ENCODE measurements at places on chromosomes 2 and 18.

DNA sequence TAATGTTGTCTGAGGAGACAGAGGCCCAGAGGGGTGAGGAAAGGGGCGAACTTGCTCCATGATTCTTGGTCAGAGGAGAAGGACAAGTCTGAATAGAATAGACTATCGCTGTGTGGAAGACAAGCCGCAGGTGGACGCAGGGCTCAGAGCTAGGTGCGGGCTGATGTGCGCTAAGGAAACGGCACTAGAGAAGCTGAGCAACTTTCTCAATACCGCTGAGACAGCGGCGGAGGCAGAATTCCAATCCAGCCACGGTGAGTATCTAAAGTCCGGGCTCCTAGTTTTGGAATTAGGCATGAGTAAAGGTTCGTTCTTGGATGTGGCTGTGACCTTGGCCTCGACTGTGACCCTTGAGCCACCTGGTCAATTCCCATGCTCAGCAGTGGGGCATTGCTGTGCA, 47.8 kb downstream of the CAPN13 start:
- no peak for DNase-seq

DNA sequence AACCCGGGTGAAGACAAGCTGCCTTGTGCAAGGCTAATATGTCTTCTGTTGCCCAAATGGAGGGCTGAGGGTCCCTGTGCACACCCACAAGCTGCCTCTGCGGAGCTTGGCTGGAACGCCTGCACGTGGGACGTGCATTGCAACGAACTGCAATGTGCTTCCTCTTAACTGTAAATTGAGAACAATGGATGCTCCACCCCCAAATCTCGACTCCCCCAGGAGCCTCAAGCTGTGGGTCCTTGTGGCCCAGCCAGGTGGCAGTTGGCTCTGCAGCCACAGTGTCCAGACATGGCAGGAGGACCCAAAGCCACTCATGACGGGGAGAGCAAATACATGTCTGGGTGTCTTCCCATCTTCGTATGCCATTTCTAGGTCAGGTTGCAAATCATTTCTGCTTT, 90.1 kb downstream of the TWIST2 start:
- no peak for DNase-seq

DNA sequence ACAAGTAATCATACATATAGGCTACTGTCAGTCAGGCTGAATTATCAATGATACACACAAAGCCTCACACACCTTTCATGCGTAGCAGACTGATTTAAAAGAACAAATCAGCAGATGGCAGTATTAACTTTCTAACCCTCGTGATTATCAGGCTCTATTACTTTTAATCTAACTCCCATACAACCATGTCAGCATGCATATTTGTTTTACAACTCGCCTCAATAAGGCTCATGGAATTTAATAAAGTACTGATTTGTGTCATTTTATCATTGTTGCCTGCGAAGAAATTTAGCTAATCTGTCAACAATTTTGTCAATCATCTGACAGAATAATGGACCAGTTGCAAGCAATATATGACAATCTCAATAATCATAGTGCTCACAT, 82.8 kb downstream of the SLC25A12 start:
- DNase-seq = peak; percentile 46

GRCh38 chr2:41194230-41194629, 742.3 kb upstream of the SLC8A1 start:
- peak; percentile 57 for DNase-seq

DNA sequence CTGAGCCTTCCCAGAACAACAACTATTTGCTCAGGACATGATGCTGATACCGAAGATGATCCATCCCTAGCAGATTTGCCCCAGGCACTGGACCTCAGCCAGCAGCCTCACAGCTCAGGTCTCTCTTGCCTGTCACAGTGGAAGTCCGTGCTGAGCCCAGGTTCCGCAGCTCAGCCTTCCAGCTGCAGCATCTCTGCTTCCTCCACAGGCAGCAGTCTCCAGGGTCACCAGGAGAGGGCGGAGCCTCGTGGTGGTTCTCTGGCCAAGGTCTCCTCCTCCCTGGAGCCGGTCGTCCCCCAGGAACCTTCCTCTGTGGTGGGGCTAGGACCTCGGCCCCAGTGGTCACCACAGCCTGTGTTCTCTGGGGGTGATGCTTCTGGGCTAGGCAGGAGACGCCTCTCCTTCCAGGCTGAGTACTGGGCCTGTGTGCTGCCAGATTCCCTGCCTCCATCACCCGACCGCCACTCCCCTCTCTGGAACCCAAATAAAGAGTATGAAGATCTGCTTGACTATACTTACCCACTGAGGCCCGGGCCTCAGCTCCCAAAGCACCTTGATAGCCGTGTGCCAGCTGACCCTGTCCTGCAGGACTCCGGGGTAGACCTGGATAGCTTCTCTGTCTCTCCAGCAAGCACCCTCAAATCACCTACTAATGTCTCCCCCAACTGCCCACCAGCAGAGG, 15.4 kb downstream of the CEP68 start:
- peak; percentile 17 for DNase-seq

GRCh38 chr2:27901234-27901633, 10.7 kb downstream of the BABAM2 start:
- DNase-seq = peak; percentile 31

- DNase-seq = no peak
These were observed 45.6 kb upstream of the ZC3H15 start for GRCh38 chr2:186440506-186440905.

DNA sequence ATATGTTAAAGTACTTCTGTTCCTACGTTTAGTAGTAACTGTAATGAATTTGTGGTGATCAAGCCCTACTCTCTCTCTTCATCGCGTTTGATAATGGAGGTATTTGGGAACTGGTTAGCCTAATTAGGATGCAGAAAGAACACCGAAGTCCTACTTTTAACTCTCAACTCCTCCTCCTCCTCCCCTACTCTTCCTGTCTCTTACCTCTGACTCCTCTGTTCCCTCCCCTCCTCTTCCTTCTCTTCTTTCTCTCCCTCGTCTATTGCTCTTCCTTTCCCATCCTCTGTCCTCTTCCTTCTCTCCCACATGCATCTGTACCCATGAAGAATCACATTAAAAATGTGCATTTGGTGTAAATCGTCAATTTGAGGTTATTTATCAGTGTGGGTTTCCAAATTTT, 57.8 kb downstream of the RMDN2 start:
- DNase-seq = no peak

- DNase-seq = no peak
These were observed 2.2 kb downstream of the SLC40A1 start for GRCh38 chr2:189578272-189578950.

- DNase-seq = no peak
These were observed 511.2 kb downstream of the EIPR1 start for GRCh38 chr2:2866459-2866858.

- DNase-seq = no peak
These were observed 154.6 kb downstream of the ANKRD36 start for GRCh38 chr2:97267411-97268074.

GRCh38 chr2:177343773-177344172, 48.8 kb upstream of the AGPS start:
- no peak for DNase-seq

- DNase-seq = peak; percentile 74
These were observed 8.8 kb downstream of the PLCL1 start for GRCh38 chr2:197813093-197813787.

- no peak for DNase-seq
These were observed 521 bp downstream of the MYCN start for GRCh38 chr2:15940661-15941480.

DNA sequence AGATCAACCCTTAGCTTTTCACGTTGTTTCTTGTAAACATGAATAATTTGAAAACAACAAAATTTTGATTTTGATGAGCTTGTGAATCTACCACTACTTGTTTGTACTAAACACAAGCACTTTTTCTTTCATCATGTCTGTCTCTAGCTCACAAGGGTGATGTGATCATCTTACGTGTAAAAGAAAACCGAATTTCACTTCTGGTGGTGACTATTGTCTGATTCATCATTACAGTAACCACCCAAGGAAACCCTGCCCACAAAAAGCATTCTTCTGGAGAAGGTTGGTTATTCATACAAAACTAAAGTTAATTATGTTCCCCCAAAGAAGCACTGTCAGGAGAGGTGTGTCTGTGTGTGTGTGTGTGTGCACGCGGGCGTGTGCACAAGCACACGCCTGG, 285.4 kb downstream of the ZNF516 start:
- peak; percentile 43 for DNase-seq

- DNase-seq = no peak
These were observed 235.8 kb downstream of the RBM43 start for GRCh38 chr2:151025816-151026215.

- DNase-seq = no peak
These were observed 173.8 kb downstream of the GFPT1 start for GRCh38 chr2:69213201-69213600.

- no peak for DNase-seq
These were observed 257.3 kb downstream of the GLI2 start for GRCh38 chr2:120992791-120993555.

GRCh38 chr2:203126996-203127395, 111.8 kb upstream of the CYP20A1 start:
- DNase-seq = no peak

DNA sequence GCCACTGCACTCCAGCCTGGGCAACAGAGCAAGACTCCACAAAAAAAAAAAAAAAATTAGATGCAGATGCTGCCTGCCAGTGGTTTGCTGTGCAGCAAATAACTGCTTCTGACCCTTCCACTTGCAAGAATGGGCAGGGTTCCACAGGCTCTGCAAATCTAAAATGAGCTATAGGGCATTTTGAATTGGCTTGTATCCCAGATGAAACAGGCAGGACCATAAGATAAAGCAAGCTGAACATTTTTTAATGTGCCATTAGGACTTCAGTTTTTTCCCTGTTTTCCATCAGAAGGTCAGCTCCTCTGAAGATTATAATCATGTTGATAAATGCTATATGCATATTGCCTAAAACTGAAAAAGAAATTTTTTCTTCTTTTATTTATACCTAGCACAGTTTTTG, 15.7 kb upstream of the FZD7 start:
- no peak for DNase-seq

GRCh38 chr2:178830451-178830850, 23.2 kb upstream of the TTN start:
- no peak for DNase-seq

GRCh38 chr2:10371441-10372196, 68.9 kb downstream of the HPCAL1 start:
- DNase-seq = no peak

DNA sequence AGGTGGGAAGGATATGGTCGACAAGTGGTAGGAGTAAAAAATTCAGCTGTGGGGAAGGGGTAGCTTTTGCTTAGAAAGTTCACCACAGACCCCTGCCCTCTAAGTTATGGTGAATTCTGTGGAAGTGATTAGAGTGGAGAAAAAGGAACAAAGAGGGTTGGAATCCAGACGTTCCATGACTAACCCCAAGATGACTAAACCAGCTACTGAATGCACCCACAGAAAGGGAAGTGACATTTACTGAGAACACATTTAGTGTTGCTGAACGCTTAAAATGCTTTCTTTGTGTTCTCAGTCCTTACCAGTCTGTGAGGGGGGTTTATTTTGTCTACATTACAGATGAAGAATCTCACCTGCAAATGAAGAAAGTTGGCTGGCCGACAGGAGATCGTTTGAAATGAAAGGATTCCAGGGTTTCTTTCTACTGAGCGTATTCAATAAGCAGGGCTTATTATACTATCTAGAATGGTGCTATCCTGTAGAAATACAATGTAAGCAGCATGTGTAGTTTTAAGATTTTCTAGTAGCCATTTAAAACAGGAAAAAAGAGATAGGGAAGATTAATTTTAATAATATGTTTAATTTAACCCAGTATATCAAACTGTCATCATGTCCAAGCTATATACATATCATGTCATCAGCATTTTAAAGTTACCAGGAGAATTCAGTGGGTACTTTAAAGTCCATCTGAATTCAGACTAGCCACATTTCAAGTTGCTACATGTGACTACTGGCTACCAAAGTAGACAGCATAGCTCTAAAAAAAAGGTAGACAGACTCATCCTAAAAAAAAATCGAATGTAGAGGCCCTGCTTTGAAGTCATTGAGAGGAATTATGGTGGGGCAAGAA, 60.1 kb downstream of the LIMS1 start:
- peak; percentile 72 for DNase-seq

DNA sequence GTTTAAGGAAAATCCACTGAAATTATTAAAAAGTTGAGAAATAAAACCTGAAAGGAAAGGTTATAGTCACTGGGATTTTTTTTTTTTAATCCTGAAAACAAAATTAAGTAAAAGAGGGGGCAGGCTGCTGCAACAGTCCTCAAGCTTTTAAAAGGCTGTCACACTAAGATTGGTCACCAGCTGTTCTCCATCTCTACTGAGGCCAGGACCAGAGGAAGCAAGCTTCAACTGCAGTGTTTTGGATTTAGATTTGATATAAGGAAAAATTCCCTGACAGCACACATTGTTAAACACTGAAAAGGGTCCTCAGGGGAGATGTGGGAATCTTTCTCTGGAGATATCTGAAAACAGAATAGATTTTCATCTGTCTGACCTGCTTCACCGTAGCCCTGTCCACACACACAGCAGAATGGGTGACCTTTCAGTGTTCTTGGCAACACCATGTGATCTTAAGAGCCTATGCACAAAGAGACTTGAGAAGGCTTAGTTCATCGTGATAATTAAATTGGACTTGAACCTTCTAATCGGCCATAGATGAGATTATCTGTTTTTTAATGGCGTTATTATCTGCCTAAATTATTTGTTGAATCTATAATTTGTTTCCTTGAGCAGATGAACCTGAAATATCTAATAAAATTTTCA, 132.0 kb upstream of the BOD1L2 start:
- no peak for DNase-seq
